ENCODE measurements at places on chromosomes 11 and 22.

DNA sequence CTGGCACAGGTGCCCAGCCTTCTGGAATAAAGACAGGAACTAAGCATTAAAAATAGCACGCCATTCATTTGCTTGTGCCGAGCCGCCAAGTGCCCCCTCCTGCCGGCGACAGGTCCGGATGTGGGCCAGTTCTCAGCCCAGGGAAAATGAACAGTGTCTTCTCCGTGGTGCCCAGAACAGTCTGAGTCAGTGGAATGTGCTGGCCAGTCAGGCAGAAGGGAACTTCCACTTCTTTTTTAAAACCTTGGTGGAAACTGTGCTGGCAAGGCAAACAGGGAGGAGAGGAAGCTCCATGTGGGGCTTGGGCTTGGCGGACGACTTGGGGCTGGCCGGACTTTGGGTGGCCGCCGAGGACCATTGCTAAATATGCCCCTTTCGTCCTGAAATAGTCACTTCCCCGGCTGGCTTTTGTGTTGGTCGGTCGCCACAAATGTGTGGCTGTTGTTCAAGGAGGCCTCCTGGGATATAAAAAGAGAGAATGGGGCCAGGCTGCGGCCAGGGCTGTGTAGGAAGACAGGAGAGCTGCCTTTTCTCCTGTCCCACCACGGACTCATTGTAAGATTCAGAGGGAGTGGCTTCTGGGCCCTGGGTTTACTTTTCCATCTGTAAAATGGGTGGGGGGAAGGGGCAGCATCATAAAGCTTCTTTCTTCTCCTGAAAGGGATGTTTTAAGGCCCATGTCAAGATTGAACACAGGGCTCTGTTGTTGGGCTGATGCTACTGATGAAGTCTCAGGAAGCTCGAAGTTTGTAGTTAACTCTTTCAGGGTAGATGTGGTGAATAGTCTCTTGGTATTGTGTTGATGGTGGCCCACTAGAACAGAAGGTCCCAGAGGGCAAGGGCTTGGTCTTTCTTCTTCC, 101.0 kb downstream of the PTPRJ start:
- DNase-seq: no peak

DNA sequence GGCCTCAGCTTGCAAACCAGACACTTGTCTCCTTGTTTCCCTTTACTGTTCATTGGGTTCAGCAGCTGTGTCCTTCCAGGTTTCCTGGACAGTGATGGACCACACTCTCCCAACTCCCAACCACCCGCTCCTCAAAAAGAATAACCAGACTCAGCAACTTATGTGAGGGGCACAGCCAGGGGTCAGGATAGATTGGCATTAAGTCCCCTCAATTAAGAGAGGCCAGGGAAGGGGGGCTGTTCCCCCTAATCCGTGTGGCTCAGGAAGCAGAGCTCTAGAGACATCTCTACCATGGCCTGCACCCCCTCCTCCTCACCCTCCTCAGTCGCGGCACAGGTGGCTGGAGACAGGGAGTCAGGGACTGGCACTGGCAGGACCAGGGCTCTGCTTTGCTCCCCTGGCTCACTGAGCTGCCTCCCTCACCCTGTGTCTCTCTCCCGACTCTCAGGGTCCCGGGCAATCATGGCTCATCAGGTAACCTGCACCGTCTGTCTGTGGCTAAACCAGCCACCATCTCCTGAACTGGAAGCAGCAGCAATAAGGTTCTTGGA, 111.7 kb downstream of the ZNF280B start:
- no peak for DNase-seq

DNA sequence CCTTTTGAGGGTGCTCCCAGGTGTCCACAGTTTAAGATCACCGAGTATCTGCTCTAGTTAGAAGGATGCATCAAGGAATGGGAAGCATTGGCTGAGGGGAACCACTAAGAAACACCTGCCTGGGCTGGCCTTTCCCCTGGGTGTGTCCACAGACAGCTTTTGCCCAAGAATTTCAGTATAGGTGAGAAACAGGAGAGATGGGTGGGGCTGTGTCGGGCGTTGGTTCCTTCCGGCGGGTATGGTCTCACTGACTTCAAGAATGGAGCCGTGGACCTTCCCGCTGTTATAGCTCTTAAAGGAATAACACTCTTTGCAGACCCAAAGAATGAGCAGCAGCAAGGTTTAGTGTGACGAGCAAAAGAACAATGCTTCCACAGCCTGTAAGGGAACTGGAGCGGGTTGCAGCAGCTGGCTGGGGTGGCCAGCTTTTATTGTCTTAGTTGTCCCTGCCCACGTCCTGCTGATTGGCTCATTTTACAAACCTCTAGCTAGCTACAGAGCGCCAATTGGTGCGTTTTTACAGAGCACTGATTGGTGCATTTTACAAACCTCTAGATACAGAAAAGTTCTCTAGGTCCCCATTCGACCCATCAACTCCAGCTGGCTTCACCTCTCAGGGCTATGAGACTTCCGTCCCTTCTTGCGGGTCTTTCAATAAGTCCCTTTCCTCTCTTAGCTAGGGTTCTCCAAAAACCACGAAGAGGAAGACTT, 2.4 kb downstream of the FADS1 start:
- DNase-seq: no peak

GRCh38 chr11:80773919-80774318, 1333.1 kb upstream of the TENM4 start:
- no peak for DNase-seq
